ENCODE measurements at places on chromosomes 13 and 19. TPM values are rescaled to one million over a fixed set of nuclear protein-coding genes. Genes with fewer than 3 reads are reported as not detected.

The APLP1 gene
- not detected for total RNA-seq

The APOC1 gene
- total RNA-seq = not detected

DNA sequence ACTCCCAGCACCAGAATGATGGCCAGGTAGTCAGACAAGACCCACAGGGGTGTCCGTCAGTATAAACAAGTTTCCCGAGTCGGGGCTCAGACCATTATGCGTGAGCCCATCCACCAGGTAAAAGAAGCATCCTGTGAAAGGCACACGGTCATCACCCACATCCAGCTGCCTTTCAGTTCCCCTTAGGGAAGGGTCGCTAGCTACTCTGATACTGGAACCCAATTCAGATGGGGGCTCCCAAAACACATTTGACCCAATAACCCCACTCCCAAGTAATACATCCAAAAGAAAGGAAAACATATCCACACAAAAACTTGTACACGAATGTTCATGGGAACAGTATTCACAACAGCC, 66.8 kb downstream of the STK24 start:
- no peak for DNase-seq
- no peak overlapping the region for H3K27ac ChIP-seq
- H3K36me3 ChIP-seq = peaks cover 18% of the 10 kb centered on the region
- peaks cover 64% of the 10 kb centered on the region for H3K4me1 ChIP-seq

- no peak overlapping the region for H3K4me3 ChIP-seq
- peaks cover 3% of the 10 kb centered on the region for H3K36me3 ChIP-seq
- no peak overlapping the region for H3K27ac ChIP-seq
These were observed 31.5 kb downstream of the ABCC4 start for GRCh38 chr13:95269756-95270155.

GRCh38 chr13:113672002-113672651, 5.1 kb downstream of the GRK1 start:
- H3K27me3 ChIP-seq = no peaks in the 10 kb centered on the region
- H3K27ac ChIP-seq = no peak overlapping the region
- no peaks in the 10 kb centered on the region for H3K4me1 ChIP-seq
- no peak for DNase-seq
- no peaks in the 10 kb centered on the region for H3K36me3 ChIP-seq
- H3K4me3 ChIP-seq = no peak overlapping the region

- H3K4me3 ChIP-seq = no peak overlapping the region
- H3K27ac ChIP-seq = no peak overlapping the region
- no peaks in the 10 kb centered on the region for H3K36me3 ChIP-seq
- H3K4me1 ChIP-seq = no peaks in the 10 kb centered on the region
- no peaks in the 10 kb centered on the region for H3K27me3 ChIP-seq
- DNase-seq = no peak
These were observed 180.0 kb downstream of the LHFPL6 start for GRCh38 chr13:39422845-39423565.

DNA sequence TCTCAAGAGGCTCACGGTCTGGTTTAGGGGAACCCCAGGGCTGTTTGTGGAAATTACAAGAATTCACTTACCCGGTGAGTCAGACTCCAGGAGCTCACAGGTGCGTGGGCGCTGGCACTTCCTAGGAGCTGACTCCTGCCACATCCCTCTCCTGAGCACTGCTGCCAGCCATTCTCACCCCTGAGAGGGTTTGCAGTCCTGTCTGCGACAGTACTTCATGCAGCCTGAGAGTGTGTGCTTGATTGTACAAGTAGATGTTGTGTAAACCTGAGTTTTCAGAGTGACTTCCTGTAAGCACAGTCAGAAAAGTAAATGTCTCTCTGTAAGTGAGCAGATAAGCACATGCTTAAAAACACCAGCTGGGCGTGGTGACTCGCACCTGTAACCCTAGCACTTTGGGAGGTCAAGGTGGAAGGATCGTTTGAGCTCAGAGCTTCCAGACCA, 8.1 kb downstream of the MRPL4 start:
- no peaks in the 10 kb centered on the region for H3K27me3 ChIP-seq
- peaks cover 31% of the 10 kb centered on the region for H3K36me3 ChIP-seq
- peaks cover 20% of the 10 kb centered on the region for H3K4me1 ChIP-seq
- no peak for DNase-seq
- no peak overlapping the region for H3K4me3 ChIP-seq

DNA sequence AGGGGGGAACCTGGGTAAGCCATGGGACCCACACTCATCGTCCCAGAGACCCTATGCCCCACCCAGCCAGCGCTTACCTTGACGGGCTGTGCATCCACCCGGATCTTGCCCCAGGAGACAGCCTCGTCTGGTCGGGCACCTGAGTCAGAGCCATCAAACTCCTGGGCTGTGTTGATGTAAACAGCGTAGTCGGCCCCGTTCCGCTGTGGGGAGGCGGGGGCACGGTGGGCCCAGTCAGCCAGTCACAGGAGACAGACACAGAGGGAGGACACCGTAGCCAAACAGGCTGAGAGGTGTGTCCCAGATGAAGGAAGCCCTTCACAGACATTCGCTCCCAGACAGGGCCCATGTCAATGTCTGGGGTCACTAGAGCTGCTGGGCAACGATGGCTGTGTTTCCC, 5.7 kb downstream of the DHPS start:
- no peaks in the 10 kb centered on the region for H3K27me3 ChIP-seq
- no peak overlapping the region for H3K4me3 ChIP-seq
- peaks cover 75% of the 10 kb centered on the region for H3K36me3 ChIP-seq
- H3K27ac ChIP-seq = no peak overlapping the region
- peaks cover 32% of the 10 kb centered on the region for H3K4me1 ChIP-seq
- DNase-seq = no peak

- H3K27ac ChIP-seq = no peak overlapping the region
- DNase-seq = no peak
- no peaks in the 10 kb centered on the region for H3K36me3 ChIP-seq
- no peaks in the 10 kb centered on the region for H3K4me1 ChIP-seq
These were observed 871.4 kb upstream of the GPC6 start for GRCh38 chr13:92355213-92355612.

All from CD4-positive, alpha-beta T cell (primary cell).